ENCODE measurements at places on chromosomes 4 and X.

DNA sequence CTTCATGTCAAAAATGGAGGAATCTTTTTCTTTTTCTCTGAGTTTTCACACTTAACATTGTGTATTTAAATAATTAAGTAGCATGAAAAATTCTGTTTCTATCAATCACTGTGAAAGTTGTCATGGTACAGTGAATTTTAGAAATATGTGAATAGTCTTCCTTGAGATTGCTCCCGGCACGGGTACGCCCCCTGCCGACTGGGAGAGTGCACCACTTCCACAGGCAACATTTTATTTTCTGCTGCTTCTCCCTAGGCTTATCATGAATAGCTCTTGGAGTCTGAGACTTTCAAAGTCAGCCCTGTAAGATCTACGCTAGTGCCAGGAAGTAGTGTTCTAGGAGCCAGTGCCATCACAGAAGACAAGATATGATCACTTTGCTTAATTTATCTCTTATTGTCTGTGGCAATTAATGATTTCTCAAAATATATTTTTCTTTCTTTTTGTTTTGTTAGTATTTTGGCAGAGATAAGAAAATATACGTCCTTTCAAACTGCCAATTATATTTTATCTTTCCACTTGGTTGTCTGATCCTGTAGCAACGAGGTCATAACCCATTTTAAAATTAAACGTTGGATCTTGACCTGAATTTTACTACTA is 763.8 kb upstream of the AADAT start:
- no peak overlapping the region for H3K27ac ChIP-seq
- no peak overlapping the region for H3K4me3 ChIP-seq

DNA sequence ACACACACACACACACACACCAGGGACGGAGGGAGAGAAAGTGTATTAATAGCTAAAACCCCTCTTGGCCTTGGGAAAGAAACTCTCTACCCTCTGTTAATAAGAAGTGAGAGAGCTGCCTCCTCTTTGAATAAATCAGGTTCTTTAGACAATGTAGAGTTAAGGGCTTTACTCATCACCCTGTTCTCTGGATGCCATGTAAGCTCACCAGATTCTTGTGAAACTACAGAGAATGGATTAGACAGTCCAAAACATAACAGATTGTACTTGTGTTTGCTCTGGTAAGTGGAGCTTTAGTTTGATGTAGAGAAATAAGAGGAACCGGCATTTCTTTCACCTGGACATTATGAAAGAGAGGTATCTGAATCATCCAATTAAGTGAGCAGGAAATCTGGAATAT is 263.2 kb downstream of the DMD start:
- H3K4me3 ChIP-seq, result no peak overlapping the region
- H3K27ac ChIP-seq, result no peak overlapping the region
- 0 out of 2 replicates have a peak, but pooled peaks cover 3% of the 10 kb centered on the region for H3K4me1 ChIP-seq
- H3K27me3 ChIP-seq, result no peaks in the 10 kb centered on the region
- H3K36me3 ChIP-seq, result no peaks in the 10 kb centered on the region

- no peak overlapping the region for H3K27ac ChIP-seq
Measured at GRCh38 chr4:26093551-26093950, 179.5 kb downstream of the SMIM20 start.

GRCh38 chrX:18389966-18390365 is 35.4 kb upstream of the CDKL5 start:
- H3K27me3 ChIP-seq, result no peaks in the 10 kb centered on the region
- no peak overlapping the region for H3K27ac ChIP-seq
- no peak overlapping the region for H3K4me3 ChIP-seq
- peaks cover 3% of the 10 kb centered on the region for H3K4me1 ChIP-seq
- no peak for DNase-seq

DNA sequence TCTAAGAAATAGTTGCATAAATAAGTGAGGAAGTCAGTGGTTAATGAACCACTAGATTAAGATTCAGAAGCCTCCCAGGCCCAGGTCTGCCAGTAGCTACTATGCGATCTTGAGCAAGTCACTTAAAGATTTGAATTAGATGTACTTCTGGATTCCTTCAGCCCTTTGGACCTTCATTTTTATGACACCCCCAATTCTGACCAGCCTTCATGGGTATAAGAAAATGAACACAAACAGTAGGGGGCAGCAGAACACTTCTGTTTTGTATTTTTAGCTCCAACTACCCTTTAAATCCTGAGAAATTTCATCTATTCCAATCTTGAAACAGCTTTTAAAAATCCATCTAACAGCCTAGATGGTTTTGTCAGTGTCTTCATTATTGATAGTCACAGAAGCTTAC is 19.0 kb downstream of the TMEM47 start:
- H3K27me3 ChIP-seq, result no peaks in the 10 kb centered on the region
- H3K36me3 ChIP-seq, result peaks cover 3% of the 10 kb centered on the region
- no peak overlapping the region for H3K27ac ChIP-seq
- H3K4me3 ChIP-seq, result no peak overlapping the region
- no peak for DNase-seq

DNA sequence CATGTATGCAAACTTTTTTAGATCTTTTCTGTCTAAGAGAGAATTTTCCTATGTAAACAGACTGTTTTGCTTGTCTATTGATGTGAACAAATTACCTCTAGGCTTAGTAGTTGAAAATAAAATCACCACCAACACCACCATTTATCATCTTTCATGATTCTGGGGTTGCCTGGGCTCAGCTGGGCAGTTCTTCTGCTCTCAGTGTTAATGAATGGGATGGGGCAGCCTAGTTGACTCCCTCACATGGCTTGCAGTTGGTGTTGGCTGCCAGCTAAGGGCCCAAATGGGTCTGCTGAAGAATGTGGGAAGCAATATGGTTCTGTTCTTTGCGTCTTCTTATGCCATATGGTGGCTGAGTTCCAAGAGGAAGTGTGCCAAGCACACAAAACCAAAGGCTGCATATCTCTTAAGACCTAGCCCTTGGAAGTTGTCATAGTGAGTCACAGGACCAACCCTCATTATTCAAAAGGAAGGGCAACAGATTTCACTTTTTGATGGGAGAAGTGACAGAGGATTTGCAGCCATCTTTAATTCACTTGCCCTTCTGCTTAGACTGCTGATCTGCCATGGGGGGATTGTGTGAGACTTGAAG is 17.9 kb downstream of the REELD1 start:
- H3K4me1 ChIP-seq, result peaks cover 7% of the 10 kb centered on the region
- DNase-seq, result no peak
- no peak overlapping the region for H3K4me3 ChIP-seq
- H3K36me3 ChIP-seq, result no peaks in the 10 kb centered on the region

- no peaks in the 10 kb centered on the region for H3K36me3 ChIP-seq
- peak; percentile 22 for DNase-seq
- H3K4me1 ChIP-seq, result no peaks in the 10 kb centered on the region
- no peak overlapping the region for H3K27ac ChIP-seq
Measured at GRCh38 chrX:117985241-117985640, 131.4 kb downstream of the KLHL13 start.

DNA sequence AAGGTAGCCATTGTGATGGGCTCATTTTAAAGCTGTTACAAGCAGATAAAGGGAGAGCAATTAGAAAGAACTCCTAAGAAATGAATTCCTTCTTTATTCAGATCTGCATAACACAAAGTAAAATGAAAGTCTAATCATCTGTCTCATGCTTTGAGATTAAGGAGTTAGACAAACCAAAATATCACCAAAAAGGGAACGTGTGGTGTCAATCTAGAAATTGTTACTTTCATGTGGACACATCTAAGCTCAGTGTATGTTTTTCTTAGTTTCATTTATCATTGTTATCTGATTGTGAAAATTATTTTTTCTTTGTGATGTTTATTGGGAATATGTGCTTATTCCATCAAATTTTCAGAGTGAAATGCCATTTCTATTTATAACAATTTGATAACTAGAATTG is 80.3 kb downstream of the BANK1 start:
- H3K4me1 ChIP-seq, result peaks cover 9% of the 10 kb centered on the region
- H3K27ac ChIP-seq, result no peak overlapping the region
- no peak for DNase-seq
- H3K4me3 ChIP-seq, result no peak overlapping the region
- H3K27me3 ChIP-seq, result no peaks in the 10 kb centered on the region
- no peaks in the 10 kb centered on the region for H3K36me3 ChIP-seq

DNA sequence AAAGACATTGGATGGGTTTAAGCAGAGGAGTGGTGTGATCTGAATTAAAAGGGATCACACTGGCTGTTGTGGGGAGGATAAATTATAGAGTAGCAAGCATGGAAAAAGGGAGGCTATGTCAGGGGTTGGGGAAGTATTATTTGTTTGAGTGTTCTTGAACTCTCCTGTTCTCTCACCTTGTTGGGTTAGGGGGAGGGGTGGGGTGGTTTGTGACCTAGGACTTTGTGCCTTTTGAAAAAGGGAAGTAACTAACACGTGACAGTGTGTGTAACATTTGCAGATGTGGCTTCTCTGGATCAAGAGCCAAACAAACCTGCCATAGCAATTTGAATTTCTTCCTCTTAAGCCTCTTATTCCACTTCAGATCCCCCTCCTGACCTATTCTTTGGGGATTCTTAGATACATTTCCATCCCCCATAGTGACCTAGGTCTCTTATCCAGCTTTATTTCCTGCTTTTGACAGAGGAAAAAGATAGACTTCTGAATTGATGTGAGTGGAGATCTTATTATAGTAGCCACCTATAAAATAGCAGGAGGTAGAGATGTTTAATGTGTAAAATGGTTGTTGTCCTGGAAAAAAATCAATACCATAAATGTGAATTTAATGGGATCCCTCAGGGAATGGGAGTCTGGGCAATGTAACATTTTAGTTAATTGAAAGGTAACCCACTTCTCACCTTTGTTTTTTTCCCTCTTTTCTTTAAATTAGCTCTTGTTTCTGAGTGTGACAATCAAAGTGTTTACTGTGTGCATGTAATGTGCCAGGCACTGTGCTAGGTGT is 120.4 kb downstream of the CT47B1 start:
- H3K4me3 ChIP-seq, result no peak overlapping the region
- peaks cover 19% of the 10 kb centered on the region for H3K4me1 ChIP-seq
- H3K27ac ChIP-seq, result no peak overlapping the region
- H3K36me3 ChIP-seq, result no peaks in the 10 kb centered on the region

DNA sequence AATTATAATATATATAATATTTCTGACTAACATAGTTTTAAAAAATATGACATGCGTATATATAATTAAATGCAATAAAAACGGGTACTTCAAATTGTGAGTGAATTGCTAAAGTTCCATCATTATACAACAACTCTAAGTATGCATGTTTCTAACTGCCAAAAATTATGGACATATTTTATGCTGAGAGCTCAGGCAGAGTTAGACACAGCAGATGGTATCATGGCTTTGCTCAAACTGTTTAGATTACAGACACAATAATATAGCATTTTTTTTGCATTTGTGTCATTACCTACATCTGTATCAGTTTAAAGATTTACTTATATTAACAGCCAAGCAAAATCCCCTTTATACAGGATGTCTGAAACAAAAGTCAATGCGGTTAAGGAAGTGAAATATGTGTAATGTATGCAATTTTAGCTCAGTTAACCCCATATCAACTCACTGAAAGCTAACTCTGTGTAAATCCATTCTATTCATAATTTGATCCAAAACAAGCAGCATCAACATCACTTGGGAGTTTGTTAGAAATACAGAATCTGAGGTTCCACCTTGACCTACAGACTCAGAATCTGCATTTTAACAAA is 119.1 kb upstream of the CNKSR2 start:
- no peak for DNase-seq
- no peaks in the 10 kb centered on the region for H3K36me3 ChIP-seq
- H3K4me3 ChIP-seq, result no peak overlapping the region
- no peak overlapping the region for H3K27ac ChIP-seq
- no peaks in the 10 kb centered on the region for H3K27me3 ChIP-seq
- H3K4me1 ChIP-seq, result no peaks in the 10 kb centered on the region

- peak overlapping the region; percentile 15 for H3K4me3 ChIP-seq
- no peaks in the 10 kb centered on the region for H3K36me3 ChIP-seq
- peaks cover 70% of the 10 kb centered on the region for H3K4me1 ChIP-seq
- no peaks in the 10 kb centered on the region for H3K27me3 ChIP-seq
- H3K27ac ChIP-seq, result peak overlapping the region; percentile 43
Measured at GRCh38 chr4:101289306-101289705, 58.0 kb downstream of the PPP3CA start.

- H3K27ac ChIP-seq, result no peak overlapping the region
- no peak for DNase-seq
- no peak overlapping the region for H3K4me3 ChIP-seq
- peaks cover 64% of the 10 kb centered on the region for H3K4me1 ChIP-seq
Measured at GRCh38 chr4:16078195-16078760, 5.5 kb downstream of the PROM1 start.

DNA sequence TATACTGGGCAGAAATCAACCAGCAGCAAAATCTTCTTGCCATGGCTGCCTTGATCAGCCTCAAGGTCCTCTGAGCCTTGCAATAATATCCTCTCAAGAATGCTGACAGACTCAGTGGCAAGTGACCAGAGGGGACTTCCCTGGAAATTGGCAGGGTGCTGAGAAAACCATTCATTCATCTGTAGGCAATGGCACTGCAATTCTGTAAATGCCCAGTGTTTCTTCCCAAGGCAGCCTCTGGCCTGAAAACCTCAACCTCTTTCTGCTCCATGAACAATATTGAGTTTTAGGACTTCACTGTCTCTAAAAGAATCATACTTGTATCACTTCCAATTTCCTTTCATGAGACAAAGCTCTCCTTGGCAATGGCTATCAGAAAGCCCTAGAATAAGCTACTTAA is 754.3 kb upstream of the TENM3 start:
- no peak overlapping the region for H3K4me3 ChIP-seq
- H3K36me3 ChIP-seq, result no peaks in the 10 kb centered on the region
- H3K4me1 ChIP-seq, result peaks cover 11% of the 10 kb centered on the region
- H3K27ac ChIP-seq, result no peak overlapping the region
- DNase-seq, result no peak

- no peaks in the 10 kb centered on the region for H3K4me1 ChIP-seq
- no peaks in the 10 kb centered on the region for H3K36me3 ChIP-seq
- no peak overlapping the region for H3K4me3 ChIP-seq
- H3K27ac ChIP-seq, result no peak overlapping the region
- H3K27me3 ChIP-seq, result no peaks in the 10 kb centered on the region
- no peak for DNase-seq
Measured at GRCh38 chr4:95466791-95467190, 82.0 kb downstream of the UNC5C start.

DNA sequence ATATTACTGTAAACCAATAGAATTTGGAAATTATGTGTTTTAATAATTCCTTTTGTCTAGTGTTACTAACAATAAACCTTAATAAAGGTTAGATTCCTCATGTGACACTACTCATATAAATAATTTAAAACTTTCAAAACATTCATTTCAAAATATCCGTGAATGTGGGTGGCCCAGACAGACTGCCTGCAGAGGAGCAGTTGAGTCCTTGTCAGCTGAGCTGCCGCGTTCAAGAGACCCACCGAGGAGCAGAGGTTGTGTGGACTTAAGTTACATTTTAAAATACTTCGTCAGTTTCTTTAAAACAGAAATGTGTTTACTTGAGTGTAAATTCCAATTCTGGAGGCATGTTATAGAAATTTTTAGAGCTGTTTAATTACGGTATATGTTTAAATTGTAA is 64.2 kb upstream of the HGFAC start:
- H3K4me1 ChIP-seq, result peaks cover 4% of the 10 kb centered on the region
- peaks cover 8% of the 10 kb centered on the region for H3K27me3 ChIP-seq
- H3K36me3 ChIP-seq, result peaks cover 42% of the 10 kb centered on the region
- DNase-seq, result no peak
- no peak overlapping the region for H3K4me3 ChIP-seq

- H3K27me3 ChIP-seq, result no peaks in the 10 kb centered on the region
- DNase-seq, result no peak
- no peak overlapping the region for H3K4me3 ChIP-seq
- H3K4me1 ChIP-seq, result peaks cover 28% of the 10 kb centered on the region
- no peaks in the 10 kb centered on the region for H3K36me3 ChIP-seq
Measured at GRCh38 chrX:37578045-37578444, 6.6 kb downstream of the LANCL3 start.

Measured in WTC11 (cell line).